ENCODE measurements at places on chromosomes 12 and 14.

DNA sequence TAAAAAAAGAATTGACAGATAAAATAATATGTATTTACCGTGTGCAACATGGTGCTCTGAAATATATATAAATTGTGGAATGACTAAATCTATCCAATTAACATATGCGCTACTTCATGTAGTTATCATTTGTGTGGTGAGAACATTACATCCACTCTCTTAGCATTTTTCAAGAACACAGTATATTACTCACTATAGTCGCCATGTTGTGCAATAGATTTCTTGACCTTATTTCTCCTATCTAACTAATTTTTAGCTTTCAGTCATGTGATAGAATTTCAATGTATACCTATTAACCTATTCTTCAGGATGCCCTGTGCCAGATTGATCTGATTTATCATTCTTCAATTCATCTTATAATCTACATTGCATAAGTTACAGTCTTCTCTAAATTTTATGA lies 178.6 kb downstream of the BCAT1 start:
- DNase-seq, result no peak

GRCh38 chr12:82745807-82746206 lies 59.1 kb downstream of the TMTC2 start:
- DNase-seq, result no peak

GRCh38 chr12:58873496-58873895 lies 46.8 kb downstream of the LRIG3 start:
- DNase-seq, result no peak

- no peak for DNase-seq
These were observed 469.8 kb downstream of the FOXG1 start for GRCh38 chr14:29236401-29236800.

- no peak for DNase-seq
These were observed 980.0 kb downstream of the TMTC2 start for GRCh38 chr12:83666690-83667089.

DNA sequence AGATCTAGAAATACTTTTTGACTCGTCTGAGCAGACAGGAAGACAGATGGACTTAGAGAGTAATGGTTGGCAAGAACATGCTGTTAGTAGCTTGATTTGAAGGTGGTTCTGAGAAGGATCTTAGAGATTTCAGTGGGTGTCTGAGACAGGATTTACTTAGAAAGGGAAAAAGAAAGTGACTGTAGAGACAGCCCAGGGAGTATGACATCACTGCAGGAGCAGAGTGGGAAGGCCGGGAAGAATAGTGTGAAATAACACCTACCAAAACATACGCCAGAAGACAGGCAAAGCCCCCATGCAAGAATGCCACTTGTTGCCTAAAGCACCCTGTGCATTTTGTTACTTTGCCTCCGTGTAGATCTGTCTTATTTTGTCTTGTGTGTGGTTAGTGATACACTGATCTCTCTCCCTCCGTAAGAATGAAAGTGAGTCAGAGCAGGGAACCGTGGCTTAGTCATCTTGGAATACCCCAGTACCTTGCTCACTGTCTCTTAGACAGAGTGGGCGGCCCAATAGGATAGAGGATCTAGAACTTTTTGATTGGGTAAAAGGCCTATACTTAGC lies 161.3 kb upstream of the IFNG-AS1 start:
- no peak for DNase-seq

DNA sequence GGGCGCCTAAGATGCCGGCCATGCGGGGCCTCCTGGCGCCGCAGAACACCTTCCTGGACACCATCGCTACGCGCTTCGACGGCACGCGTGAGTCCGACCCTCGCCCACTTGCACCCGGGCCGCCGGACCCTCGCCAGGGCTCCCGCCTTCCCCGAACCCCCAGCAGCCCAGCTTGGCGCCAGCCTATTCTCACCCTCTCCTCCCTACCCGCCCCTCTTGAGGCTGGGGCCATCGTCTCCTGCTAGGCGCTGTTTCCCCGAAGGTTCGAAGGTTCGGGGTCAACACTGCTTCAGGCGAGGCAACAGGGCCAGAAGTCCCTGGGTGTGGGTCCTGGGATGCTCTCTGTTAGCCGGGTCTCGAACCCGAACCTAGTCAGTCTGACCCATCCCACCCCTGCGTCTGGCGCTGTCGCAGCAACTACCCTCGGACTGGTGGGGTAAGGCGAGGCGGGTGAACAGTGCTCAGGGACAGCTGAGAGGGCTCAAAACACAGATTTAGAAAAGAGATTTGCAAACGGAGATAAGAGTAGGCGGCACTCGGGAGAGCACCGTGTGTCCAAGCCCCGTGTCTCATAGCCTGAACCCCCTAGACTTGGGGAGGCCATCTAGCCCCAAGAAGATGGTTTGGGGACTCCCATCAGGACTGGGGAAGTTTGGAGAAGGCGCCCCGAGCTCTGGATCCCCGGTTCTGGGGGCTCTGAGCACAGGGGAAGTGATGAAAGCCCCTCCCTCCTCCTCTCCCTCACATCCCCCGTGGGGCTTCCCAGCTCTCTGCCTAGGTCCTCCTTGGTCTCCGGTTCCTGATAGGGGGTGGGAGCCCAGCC lies 787 bp downstream of the KCNH3 start:
- DNase-seq, result no peak

DNA sequence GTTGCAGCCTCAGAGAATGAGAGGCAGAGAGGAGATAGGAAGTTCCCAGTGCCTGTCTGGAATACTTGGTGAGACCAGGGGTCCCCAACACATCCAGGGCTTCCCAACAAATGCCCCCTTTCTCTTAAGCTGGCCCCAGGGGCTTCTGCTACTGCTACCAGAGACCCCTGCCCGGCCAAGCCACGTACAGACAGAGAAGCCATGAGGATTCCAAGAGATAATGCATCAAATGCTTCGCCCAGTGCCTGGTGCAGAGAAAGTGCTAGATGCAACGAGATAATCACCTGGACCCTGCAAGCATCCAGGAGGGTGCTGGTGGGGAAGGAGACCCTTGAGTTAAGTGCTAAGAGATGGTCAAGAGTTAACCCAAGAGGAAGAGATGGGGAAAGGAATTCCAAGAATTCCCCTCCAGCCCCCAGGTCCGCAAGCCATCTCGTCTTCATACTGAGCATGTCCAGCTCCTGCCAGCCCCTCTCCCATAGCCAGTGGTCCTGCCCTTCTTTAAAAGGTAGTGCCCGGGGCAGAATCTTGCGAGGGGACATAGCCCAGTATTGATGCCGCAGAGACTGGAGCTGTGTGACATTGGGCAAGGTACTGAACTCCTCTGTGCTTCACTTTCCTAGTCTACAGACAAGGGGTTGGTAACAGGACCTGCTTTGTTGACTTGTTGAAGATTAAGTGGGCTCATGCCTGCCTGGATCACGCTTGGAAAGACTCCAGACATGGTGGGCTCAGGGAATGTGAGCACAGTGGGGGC lies 103.3 kb downstream of the CALM1 start:
- DNase-seq, result no peak
